ENCODE measurements at places on chromosomes 4 and X. TPM values are rescaled to one million over a fixed set of nuclear protein-coding genes. Genes with fewer than 3 reads are reported as not detected.

UBE2A gene
- polyA plus RNA-seq = 131 TPM

HS3ST1 gene
- 0.07 TPM for polyA plus RNA-seq

DNA sequence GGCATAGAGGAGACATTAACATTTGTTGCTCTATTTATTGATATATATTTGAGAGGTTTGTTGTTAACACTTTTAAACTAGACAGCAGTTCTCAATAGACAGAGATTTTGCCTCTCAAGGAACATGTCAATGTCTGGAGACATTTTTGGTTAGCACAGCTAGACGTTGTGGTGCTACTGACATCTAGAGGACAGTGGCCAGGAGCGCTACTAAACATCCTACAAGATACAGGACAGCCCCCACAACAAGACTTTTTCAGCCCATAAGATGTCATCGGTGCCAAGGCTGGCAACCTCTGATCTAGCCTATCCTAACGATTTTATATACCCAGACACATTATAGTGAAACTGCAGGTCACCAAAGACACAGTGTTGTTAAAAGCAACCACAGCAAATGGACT, 18.4 kb upstream of the CTSO start:
- DNase-seq = no peak

DNA sequence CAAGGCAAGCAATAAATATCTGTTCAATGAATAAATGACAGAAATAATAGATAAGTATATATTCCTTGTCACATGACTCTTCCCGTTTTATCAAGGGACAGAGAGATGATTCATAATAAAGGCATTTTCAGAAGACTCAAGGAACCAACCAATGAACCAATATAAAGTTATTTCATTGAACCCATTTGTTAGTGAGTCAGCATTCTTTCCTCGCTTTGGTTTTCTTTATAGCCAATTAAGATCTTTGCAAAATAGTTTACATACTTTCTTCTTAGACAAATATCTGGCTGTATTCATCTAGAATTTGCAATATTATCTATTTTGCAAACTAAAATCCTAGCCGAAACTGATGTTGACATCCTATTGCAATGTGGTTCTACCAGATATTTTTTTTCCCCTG, 269.4 kb downstream of the IL15 start:
- DNase-seq = no peak

DNA sequence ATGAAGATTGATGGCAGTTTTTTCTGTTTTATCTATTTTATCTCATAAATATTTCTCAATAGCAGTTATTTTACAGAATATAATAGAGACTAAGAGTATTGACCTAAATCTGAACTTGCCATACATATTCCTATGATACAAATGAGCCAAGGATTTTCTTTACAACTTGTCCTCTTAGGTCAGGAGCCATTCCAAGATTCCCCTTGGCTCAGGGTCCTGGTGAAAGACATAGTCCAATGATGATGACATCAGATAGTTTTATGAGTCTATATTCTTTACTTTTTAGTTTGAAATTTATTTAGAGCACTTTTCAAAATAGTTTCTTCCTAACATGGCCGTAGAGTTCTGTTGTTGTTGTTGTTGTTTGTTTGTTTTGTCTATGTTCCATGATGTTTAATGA, 869.1 kb upstream of the GRID2 start:
- DNase-seq = no peak

GRCh38 chr4:180565856-180566431, 1677.3 kb upstream of the TENM3 start:
- no peak for DNase-seq

- DNase-seq = no peak
These were observed 96.0 kb downstream of the FANCB start for GRCh38 chrX:14776901-14777300.
